CD4-positive, alpha-beta T cell treated with Interleukin-17A for 1 hour (primary cell): ENCODE measurements at places on chromosomes 2 and 18.
A peak's percentile ranks its signal among the peaks of the same experiment; 100 is the strongest.

GRCh38 chr2:173571021-173571821 lies 216.5 kb downstream of the CDCA7 start:
- DNase-seq, result no peak

DNA sequence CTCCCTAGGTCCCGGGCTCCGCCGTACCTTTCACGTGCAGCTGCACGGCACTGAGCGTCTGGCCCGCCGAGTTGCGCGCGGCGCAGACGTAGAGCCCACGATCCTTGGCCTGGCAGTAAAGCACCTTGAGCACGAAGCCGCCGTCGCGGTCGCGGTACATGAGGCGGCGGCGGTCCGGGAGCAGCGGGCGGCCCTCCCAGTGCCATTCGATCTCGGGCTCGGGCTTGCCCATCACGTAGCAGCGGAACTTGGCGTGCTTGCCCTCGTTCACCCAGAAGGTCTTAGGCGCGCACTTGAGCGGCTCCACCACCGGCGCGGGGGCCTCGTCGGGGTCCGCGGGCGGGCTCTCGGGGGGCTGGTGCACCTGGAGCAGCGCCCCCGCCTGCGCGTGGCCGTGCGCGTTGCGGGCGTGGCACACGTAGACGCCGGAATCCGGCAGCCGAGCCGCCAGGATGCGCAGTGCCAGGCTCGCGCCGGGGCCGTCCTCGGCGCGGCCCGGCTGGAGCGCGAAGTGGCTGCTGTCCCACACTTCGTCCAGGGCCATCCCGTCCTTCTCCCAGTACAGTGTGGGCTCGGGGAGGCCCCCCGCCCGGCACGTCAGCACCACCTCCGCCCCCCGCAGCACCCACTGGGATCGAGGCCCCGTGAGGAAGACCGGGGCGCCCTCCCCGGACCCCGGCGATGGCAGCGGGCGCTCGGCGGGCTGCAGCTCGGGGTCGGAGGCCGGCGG lies 980 bp downstream of the OBSL1 start:
- no peak for DNase-seq

GRCh38 chr2:138846216-138846821 lies 66.1 kb upstream of the NXPH2 start:
- peak; percentile 2 for DNase-seq

- no peak for DNase-seq
Observed at GRCh38 chr2:106336108-106336507, 132.1 kb downstream of the RGPD3 start.

- no peak for DNase-seq
Observed at GRCh38 chr2:242015108-242016065, 145.9 kb downstream of the RTP5 start.

GRCh38 chr2:70344195-70344594 lies 42.3 kb upstream of the FAM136A start:
- DNase-seq, result no peak

- DNase-seq, result no peak
Observed at GRCh38 chr2:12543978-12544558, 172.7 kb upstream of the TRIB2 start.

- no peak for DNase-seq
Observed at GRCh38 chr2:109318150-109318948, 189.3 kb downstream of the SH3RF3 start.

GRCh38 chr2:175435012-175435411 lies 253.5 kb upstream of the ATP5MC3 start:
- DNase-seq, result no peak
